Forelimb muscle (tissue), 1 donor: ENCODE measurements at places on chromosomes 12 and 14.

DNA sequence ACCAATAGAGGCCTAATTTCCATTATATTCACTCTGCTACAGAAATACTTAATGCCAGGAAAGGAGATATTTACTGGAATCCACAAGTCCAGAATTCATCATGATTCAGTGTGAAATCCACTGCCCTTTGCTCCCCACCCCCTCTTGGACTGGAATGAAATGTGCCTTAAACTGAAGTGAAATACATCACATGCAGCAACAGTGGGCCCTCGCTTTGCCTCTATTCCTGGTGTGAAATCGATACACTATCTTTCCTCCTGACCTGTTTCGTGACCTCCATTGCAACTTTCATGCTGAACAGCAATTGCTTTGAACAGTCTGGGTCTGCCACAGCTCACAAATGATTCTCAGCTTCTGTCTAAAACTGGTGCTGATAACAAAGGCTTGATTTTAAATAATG is 100.6 kb downstream of the NPAS3 start:
- DNase-seq: no peak

DNA sequence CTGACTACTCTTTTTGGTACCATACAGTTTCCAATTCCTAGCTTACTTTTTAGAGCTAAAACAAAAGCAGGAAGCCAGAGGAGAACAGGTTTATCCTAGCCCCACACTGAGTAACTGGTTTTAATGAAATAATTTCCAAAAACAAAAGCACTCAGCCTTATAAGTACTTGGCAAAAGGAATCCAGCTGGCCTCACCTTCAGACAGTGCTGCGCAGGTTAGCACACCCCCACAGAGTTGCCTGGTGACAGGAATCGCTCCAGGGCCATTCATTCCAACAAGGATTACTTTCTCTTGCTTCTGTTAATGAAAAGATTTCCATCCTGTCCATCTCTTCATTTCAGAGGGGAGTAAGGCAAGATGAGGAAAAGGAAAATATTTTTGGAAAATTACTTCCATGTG is 84.6 kb downstream of the SCFD1 start:
- DNase-seq: peak; percentile 35

GRCh38 chr14:95469134-95469481 is 47.3 kb downstream of the SYNE3 start:
- no peak for DNase-seq

GRCh38 chr12:32522331-32523221 is 123.2 kb downstream of the FGD4 start:
- no peak for DNase-seq

GRCh38 chr14:31678421-31679249 is 117.4 kb downstream of the NUBPL start:
- DNase-seq: no peak

DNA sequence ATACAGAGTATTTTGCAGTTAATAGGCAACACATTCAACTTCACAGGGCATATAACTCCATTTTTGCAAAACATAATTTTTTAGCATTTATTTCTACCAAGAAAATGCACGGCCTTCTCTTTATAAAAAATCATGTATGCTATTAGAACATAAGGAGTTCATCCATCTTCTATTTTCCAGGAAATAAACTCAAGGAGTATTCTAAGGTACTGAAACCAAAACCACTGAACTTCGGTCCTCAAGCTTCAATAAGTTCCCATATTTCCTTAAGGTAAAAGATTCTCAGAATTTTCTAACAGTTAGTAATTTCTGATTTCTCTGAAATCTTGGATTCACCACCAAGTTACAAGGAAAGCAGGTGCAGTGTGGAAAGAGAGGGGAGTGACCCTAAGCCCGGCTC is 113.3 kb upstream of the DIO2 start:
- no peak for DNase-seq

DNA sequence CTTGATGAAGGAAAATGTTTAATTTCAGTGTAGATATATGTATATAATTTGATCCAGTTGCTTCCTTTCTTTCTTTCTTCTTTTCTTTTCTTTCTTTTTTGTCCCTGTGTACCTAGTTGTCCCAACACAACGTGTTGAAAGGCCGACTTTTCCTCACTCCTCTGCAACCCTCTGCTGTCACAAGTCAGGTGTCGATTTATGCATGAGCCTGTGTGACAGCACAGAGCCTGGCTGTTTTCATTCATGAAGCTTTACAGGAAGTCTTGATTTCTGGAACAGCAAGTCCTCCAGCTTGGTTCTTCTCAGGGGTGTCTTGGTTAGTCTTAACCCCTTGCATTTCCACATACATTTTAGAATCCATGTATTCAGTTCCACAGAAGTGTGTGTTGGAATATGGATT is 88.1 kb downstream of the PPP2R5C start:
- no peak for DNase-seq

- DNase-seq: no peak
Measured at GRCh38 chr12:54017027-54017788, 8.4 kb downstream of the HOXC8 start.

- no peak for DNase-seq
Measured at GRCh38 chr12:66393890-66394289, 91.6 kb downstream of the HELB start.

GRCh38 chr12:4147031-4147481 is 126.5 kb upstream of the CCND2 start:
- DNase-seq: no peak

DNA sequence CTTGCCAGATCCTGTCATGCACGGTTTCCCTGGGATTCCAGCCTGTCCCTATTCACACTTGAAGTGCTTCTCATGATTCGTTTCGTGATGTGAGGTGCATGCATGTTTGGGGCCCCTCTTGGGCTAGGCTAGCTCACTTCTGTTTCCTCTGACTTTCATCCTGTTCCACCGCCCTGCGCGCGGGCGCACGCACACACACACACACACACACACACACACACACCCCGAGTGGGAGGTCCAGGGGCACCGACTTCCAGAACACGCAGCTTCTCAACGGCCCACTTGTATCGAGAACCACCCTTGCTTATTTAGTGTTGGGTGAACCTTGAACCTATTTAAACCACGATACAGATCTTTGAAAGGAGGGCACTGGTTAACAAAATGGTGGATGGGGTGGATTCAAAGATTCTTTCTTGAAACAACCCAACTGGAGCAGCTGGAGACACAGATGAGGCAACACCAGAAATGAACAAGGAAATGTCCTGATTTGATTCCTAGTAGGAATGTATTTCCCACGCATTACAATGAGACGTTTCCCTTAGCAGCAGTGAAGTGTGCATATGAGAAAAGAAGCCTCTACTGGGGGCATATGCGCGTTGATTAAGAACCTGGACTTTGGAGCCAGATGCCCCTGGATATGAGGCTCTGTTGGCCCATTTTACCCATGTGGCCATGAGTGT is 16.3 kb downstream of the ELK3 start:
- no peak for DNase-seq

GRCh38 chr12:56877195-56878009 is 56.8 kb downstream of the SDR9C7 start:
- no peak for DNase-seq

GRCh38 chr14:70670992-70671651 is 29.4 kb downstream of the TTC9 start:
- DNase-seq: no peak

GRCh38 chr12:119153477-119154434 is 25.0 kb upstream of the HSPB8 start:
- DNase-seq: no peak

DNA sequence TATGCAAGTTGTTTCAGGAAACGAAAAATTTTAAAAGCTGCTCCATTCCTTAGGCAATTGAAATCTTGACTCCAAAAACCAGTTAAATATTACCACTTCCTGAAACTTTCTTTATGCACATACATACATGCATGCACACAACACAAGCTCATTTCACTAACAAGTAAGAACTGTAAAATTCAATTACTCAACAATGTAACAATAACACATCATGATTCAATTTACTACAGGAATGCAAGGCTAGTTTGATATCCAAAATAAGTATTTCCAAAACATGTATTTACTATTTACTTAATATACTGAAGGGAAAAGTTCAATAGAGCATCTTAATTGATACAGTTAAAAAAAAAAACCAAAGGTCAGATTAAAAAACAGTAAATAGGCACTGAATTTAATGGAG is 19.6 kb downstream of the NAP1L1 start:
- DNase-seq: no peak

- DNase-seq: no peak
Measured at GRCh38 chr14:23528555-23528954, 23.0 kb downstream of the ZFHX2 start.

GRCh38 chr12:52193991-52194390 is 2.2 kb upstream of the KRT80 start:
- no peak for DNase-seq

GRCh38 chr12:13220838-13221237 is 24.3 kb downstream of the EMP1 start:
- DNase-seq: no peak

DNA sequence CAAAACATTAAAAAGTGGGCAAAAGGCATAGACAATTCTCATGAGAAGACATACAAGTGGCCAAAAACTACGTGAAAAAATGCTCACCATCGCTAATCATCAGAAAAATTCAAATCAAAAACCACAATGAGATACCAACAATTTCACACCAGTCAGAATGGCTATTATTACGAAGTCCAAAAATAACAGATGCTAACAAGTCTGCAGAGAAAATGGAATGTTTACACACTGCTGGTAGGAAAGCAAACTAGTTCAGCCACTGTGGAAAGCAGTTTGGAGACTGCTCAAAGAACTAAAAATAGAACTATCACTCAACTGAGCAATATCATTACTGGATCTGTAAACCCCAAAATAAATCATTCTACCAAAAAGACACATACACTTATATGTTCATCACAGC is 76.2 kb downstream of the PRKD1 start:
- no peak for DNase-seq

- no peak for DNase-seq
Measured at GRCh38 chr12:88172844-88173407, 30.8 kb downstream of the TMTC3 start.

- DNase-seq: no peak
Measured at GRCh38 chr14:76080471-76080870, 71.3 kb upstream of the GPATCH2L start.
